RPMI8226 (cell line): ENCODE measurements at places on chromosomes 12 and 14.

DNA sequence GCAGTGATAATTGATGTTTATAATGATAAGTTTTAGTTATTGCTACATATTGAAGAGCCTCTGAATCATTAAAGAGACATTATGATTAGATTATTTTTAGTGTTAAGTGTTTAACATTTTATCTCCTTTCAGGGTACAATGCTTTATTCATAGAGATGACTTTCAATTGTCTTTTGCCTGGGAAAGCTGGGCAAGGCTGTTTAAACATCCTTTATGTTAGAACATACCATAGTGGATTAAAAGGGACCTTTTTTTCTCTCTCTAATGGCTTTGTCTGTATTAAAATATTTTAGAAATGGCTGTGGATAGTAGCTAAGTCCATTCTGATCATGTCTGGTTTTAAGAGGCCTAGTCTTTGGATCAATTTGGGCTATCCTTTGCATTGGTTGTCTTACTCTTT is 427.5 kb upstream of the MIS18BP1 start:
- DNase-seq = no peak

DNA sequence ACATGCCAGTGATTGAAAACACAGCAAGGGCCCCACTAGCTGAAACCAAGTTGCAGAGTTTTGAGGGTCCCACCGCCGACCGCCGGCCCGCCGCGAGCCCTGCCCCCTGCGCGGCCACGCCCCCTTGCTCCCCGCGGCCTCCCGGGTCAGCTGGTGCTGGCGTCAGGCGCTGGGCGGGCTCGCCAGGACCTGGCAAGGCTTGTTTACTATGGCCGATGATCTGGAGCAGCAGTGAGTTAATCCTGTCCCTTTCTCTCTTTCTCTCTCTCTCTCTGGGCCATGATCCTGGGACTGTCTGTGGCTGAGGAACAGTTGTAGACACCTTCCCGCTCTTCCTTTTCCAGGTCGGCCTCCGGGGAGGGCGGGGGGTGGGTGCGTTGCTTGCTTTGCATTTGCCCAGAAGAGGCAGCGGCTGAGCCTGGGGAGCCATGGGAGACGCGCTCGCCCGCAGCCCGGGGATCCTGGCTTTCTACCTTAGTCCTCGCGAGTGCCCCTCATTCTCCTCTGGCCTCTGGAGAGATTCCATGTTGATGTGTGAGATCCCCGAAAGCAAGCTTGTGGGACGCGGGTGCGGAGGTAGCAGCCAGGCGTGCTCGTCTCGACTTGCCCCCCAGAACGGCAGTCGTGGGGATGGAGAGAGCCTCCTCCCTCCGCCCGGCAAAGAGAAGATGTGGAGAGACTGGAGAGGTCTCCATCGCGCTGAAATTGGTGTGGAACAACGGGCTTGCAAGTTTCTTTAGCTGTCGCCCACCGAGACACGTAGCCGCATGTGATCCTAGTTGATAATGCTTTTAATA is at the start of gene ABHD4:
TSS of gene ABHD4 (plus strand) at position 202 of the 797 bp plus-strand sequence. CDS start at position 209, 7 bp downstream.
- peak; percentile 55 for DNase-seq

DNA sequence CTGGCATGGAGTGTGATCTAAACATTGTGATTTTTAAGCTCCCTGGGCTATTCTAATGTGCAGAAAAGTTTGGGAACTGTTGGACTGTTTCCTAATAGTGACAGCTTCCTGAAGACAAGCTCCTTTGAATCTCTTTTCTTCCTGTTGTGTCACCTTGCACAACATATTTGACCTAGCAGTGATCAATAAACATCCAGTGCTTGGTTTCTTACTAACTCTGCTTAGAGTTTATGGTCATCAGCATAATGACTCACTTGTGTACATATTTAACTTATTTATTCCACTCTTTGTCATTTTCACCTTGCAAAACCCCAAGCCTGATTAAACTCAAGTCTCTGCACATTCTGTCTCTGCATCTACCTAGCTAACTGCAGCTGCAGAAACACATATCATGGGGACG is 27.3 kb upstream of the TBC1D30 start:
- DNase-seq = no peak

DNA sequence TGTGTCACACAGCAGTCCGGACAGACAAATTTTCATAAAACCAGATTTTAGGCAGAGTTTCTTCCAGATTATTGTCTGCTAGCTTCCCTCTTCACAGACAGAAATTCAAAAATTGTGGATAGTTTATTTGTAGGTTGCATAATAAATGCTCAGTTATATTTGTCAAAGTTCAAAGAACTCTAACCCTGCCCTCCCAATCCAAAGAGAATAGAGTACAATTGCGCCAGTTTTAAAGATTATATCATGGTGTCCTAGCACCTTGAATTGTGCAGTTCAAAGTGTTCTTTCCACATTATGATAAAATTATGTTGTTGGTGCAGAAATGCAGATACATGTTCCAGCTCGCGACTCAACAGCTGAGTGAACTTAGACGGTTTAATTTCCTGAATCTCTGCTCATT is 263.1 kb downstream of the PRKD1 start:
- DNase-seq = no peak

GRCh38 chr14:34851395-34851794 is 23.8 kb downstream of the BAZ1A start:
- DNase-seq = no peak

DNA sequence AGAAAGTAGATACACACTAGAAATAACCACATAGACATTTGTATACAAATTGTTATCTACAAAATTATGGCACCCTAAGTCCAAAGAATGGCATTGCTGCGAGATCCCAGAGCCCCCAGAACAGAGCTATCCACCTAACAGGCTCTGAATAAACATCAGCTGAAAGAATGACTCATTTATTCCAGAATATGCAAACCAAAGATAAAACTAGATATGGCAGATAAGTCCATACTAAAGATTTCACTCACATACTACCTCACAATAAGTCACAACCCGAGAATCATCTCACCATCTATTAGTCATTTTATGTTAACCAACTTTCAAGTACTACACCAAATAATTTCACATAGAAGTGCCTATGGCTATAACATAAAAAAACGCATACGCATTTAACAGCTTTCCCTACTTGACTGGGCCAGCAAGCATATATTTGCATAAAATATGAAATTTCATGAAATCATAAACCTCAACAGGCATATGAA is 5.6 kb downstream of the CNIH1 start:
- DNase-seq = no peak

DNA sequence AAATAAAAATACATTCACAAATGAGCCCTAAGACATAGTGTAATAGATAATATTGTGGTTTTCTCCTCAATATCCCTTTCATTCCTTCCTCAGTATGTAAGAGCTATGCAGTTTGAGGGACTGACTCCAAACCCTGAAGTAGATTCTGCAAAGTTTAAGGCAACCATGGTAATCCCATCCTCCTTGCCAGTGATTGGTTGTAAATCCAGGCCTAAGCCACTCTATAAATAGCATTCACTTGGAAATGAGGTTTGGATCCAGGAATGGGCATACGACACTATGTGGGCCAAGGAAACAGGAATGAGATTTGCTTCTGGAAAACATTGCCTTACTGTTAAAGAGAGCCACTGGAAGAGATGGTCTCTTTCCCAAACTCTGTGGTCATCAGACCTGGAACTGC is 468.7 kb upstream of the SOX5 start:
- no peak for DNase-seq

DNA sequence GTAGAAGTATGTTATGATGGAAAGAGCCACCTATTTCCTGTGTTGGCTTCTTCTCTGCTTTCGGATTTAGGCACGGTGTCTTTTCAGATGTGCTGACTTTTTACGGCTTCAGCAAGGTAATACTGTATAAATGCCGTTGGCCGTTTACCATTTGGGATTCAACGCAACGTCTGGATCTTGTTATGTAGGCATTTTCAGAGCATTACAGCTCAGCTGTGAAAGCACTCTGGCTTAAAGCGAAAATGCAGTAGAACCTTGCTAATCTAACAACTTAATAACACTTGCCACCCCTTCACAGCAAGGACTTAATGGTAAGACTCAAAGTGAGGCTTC is 229.9 kb downstream of the EFCAB11 start:
- DNase-seq = peak; percentile 62

GRCh38 chr14:49461529-49462401 is 124.4 kb downstream of the RPS29 start:
- peak; percentile 73 for DNase-seq

DNA sequence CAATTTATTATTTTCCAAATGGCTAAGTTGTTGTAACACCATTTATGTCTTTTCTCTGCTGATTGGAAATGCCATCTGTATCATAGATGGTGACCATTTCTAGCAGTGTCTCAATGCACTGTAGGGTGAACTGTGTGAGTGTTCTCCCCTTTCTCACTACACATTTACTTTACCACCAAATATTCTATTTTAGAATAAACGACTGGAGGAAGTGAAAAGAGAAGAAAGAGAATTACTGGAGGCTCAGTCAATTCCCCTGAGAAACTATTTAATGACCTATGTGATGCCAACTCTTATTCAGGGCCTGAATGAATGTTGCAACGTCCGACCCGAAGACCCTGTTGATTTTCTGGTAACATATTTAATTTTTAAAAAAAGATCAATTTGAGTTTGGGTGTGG is 15.5 kb upstream of the PAPOLA start:
- DNase-seq = no peak

DNA sequence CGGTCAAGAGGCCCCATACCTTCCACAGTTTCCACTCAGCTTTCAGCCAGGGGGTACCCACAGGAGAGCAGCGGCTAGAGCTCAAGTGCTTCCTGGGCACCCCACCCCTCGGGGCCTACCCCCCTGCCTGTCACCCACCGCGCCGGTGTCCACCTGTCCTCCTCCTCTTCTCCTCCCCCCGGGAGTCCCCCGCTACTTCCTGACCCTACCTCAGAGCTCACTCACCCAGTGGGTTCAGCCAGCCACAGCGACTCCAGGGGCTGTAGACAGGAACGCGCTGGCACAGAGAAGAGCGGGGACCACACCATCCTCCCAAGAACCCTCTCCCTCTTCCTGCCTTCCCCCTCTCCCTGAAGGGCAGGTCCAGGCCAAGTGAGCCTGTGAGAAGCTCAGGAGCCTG is 123.0 kb downstream of the ESRRB start:
- no peak for DNase-seq

DNA sequence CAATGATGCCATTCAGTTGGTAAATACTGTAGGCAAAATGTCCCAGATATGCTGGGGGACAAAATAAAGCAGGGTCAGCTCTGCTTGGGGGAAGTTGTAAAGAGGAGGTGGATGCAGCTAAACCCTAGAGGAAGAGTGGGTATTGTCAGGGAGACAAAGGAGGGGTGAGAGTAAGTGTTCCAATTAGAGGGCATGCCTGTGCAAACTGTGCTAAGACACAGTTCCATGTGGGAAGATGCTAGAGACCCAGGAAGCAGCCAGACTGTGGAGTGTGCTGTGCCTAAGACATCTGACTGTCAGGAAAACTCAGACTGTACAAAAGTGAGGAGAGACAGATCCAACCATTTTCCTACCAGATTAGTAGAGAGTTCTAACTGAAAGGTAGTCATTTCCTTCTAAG is 474.3 kb downstream of the ATP23 start:
- no peak for DNase-seq

DNA sequence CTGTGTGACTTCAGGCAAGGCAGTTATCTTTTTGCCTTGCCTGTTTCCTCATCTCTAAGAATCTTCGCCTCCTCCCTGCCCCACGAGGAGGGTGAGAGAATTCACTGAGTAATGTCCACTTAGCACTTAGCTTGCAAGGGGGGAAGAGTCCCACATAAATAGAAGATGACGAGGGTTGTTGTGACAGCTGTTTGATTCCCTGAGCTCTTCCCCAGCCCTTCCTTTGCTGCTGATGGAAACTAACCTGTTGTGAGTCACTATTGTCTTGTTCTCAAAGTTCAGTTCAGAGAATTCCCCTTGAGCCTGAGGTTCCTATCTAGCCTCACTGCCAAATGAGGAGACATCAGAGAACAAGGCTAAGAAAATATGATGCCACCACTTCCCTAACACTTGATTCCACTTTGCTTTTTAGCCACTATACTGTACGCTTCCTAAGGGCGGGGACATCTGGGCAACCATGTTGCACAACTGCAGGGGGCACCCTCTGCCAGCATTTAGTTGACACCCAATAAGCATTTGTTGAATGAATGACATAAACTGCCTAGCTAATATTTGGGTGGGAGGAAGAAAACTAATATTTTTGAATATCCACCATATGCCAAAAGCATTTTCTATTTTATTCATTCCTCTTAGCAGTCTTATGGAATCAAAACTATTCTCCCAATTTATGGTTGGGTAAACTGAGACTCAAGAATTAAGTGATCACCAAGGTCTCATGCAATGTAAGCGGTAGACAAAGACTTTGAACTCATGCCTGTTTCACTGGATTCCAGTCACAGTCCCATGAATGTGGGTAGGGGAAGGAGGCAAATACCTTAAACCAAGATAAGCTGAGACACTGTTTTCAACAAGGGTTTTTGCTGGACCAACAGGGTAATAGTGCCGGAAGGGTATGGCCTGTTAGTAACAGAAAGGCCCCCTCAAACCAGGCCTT is 77.6 kb downstream of the ZFP36L1 start:
- DNase-seq = no peak

DNA sequence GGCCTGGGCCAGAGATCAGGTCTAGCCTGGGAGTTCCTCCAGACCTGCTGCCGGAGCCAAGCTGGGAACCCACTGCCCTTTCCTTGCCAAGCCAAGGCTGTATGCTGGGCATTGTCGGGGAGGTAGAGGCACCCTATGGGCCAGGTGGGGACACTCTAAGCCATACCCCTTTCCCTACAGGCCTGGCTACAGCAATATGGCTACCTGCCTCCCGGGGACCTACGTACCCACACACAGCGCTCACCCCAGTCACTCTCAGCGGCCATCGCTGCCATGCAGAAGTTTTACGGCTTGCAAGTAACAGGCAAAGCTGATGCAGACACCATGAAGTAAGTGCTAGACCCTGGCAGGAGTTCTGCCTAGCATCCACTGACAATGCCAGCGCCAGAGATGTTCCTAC is 4.9 kb downstream of the MMP14 start:
- no peak for DNase-seq

GRCh38 chr14:76829013-76829365 is 2.8 kb downstream of the LRRC74A start:
- DNase-seq = no peak

- DNase-seq = no peak
Measured at GRCh38 chr12:65501093-65501621, 222.7 kb downstream of the MSRB3 start.

GRCh38 chr12:130775953-130776856 is 60.1 kb upstream of the RIMBP2 start:
- DNase-seq = no peak

- DNase-seq = no peak
Measured at GRCh38 chr14:88919502-88919901, 95.1 kb downstream of the TTC8 start.

- DNase-seq = no peak
Measured at GRCh38 chr12:132204793-132205270, 60.6 kb downstream of the NOC4L start.

- DNase-seq = no peak
Measured at GRCh38 chr12:130982565-130983225, 29.0 kb downstream of the ADGRD1 start.

- no peak for DNase-seq
Measured at GRCh38 chr12:104596134-104596799, 139.5 kb downstream of the CHST11 start.

DNA sequence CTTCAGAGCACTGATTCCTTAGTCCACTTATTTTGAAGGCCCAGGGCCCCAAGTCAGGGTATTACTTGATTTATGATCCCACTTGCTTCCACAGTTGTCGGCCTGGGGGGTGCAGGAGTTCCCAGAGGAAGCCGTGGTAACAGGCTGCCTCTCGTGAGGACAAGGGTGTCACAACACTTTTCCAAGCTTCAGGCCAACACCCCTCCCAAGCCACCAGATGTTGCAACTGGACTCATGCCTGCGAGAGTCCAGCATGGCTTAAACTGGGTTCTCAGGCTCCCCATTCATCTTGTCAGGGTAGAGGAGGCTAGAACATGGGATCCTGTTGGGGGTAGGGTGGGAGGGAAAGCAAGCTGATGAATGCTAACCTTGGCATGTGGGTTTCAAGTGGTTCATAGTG is 56.1 kb downstream of the BMP4 start:
- DNase-seq = no peak
